ENCODE measurements at places on chromosomes 5 and 9.

- DNase-seq: no peak
Observed at GRCh38 chr5:113293975-113294310, 140.8 kb downstream of the TSSK1B start.

GRCh38 chr5:57492632-57493031 lies 10.0 kb upstream of the ACTBL2 start:
- DNase-seq: no peak

GRCh38 chr5:155772009-155772662 lies 554.8 kb upstream of the SGCD start:
- DNase-seq: no peak

DNA sequence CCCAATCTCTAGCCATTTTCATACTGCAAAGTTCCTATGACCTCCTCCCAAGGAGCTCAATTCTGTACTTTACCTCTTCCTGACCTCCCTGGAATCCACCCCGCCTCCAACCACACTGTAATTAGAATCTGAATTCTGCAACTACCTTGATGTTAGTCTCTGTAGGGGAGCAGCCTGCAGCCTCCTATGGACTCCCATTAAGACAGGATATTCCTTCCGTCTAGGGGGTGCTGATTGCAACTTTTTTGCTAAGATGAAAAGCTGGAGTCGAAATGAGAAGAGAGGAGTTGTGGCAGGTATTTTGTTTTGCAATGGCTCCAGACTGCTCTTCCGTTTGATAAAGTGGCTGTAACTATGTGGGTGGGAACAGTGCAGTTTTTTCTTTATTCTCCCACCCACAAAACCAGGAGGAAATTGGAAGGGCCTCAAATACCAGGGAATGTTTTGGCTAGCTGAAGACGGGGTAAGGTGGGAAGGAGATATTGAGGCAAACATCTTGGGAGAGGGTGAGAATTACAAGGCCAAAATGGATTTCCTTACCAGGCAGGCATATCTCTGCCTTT lies 23.8 kb downstream of the ANXA2R start:
- DNase-seq: no peak

- DNase-seq: no peak
Observed at GRCh38 chr9:6818292-6818922, 60.6 kb downstream of the KDM4C start.

GRCh38 chr9:134236001-134236421 lies 71.6 kb upstream of the RNU6ATAC start:
- no peak for DNase-seq

- DNase-seq: no peak
Observed at GRCh38 chr5:41795125-41795524, 75.1 kb downstream of the OXCT1 start.

DNA sequence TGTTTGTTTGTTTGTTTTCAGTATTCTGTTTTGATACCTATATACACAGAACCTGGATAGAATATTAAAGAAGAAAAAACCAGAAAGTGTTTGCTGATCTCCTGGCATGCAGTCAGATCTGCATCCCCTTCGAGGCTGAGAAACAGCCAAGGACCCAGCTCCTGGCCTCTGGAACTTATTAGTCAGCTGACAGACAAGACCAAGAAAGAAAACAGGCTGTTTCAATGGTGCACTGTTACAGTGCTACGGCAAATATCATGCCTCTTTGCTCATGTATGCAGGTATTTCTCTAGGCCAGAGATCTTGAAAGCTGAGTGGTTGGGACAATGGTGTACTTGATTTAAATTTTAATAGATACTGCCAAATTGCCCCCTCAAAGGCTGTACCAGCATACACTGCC lies 95.0 kb downstream of the C5orf15 start:
- DNase-seq: no peak

DNA sequence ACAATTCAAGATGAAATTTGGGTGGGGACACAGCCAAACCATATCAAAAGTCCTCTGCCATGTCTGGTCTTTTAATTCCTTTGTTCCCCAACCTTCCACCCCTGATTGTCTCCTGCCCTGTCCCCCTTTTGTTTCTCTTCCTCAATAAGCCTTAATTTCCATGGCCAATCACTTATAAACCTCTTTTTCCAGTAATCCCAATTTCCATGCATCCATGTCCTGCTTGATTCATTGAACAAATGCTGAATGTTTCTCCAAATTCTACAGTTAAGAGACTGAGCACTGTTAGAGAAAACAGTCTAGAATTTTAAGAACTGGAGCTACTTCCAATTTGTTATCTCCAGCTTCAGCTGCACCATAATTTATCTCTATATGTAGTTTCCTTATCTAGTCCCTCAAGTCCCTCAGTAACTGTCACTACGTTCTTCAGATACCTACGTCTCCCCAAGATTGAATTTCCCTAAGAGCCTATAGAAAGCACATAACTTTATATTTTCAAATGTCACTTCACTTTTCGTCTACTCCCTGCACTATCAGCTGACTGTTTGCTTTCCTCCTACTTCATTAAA lies 34.2 kb downstream of the TARS1 start:
- no peak for DNase-seq

GRCh38 chr9:136521537-136521936 lies 24.3 kb downstream of the NOTCH1 start:
- no peak for DNase-seq

GRCh38 chr9:76751001-76751400 lies 13.2 kb upstream of the PCA3 start:
- no peak for DNase-seq

- no peak for DNase-seq
Observed at GRCh38 chr5:157744051-157745011, 819 bp downstream of the LSM11 start.

GRCh38 chr9:4297786-4298254 lies 2.0 kb downstream of the GLIS3 start:
- DNase-seq: peak; percentile 25

DNA sequence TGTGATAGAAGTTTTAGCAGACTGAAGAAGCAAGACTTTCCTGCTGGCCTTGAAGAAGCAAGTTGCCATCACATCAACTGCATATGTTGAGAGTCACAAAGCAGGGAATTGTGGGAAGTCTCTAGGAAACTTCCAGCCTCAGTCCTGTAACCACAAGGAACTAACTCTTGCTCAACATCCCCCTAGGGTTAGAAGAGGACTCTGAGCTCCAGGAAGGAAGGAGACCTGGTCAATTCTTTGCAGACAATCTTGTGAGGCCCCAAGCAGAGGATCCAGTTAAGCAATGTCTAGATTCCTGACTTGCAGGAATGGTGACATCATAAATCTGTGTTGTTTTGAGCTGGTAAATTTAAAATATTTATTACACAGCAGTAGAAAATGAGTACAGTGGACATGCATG lies 18.6 kb upstream of the ZNF366 start:
- DNase-seq: no peak

DNA sequence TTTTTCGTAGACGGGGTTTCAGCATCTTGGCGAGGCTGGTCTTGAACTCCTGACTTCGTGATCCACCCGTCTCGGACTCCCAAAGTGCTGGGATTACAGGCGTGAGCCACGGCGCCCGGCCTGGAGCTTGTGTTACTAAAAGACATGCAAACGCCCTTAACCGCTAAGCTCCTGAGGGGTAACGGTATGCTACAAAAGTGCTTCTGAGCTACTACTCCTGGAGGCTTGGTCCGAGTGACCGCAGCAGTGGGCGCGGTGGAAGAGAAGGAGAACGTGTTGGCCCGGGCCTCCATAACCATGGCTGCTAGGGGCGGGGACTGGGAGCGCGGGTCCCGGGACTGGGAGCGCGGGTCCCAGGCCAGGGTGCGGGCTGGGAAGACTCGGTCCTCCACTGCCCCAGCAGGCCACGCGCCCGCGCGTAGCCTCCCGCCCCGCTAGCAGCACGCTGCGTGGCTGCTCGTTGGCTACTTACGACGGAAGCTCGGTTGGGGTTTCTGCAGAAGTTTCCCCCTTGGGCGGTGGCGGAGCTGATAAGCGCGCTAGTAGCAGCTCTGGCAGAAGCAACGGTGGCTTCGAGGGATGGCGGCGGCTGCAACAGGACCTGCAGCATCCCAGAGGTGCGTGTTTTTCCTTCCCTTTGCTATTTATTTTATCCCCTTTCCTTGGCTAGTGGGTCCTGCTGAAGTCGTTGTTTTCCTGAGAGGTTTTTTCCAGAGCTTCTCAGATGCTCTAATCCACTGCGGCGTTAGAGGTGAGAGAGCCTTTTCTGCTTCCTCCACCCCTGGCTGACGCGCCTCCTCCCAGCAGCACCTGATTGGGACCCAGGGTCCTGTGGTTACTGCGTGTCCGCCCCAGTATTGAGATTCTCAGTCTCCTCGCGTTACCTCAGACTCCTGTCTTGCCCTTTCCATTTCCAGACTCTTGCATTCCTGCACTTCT lies 69.2 kb upstream of the CCDC180 start:
- DNase-seq: peak; percentile 53

DNA sequence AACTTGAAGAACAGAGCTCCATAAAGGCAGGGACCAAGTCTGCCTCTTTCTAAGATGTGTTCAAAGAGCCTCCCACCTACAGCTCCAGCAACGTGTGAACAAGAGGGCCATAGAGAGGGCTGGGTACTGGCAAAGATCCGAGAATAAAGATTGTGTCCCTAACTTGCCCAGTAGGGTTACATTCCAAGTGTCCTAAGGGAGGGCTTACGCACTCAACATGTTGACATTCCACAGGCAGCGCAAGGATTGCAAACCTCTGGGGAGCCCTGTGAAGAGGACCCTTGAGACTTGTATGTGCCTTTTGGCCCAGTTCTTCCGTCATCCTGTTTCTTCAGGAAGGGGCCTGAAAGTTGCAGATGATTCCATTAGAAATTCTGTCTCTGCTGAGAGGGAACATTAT lies 48.2 kb upstream of the ENTREP1 start:
- DNase-seq: no peak

- DNase-seq: no peak
Observed at GRCh38 chr9:76545191-76545590, 86.2 kb downstream of the GCNT1 start.
